ENCODE measurements at places on chromosomes 2 and 18.

- no peak for DNase-seq
Observed at GRCh38 chr2:204931562-204931961, 386.3 kb downstream of the PARD3B start.

GRCh38 chr2:118969734-118970395 is 27.9 kb downstream of the MARCO start:
- no peak for DNase-seq

- no peak for DNase-seq
Observed at GRCh38 chr2:168819050-168819715, 16.7 kb downstream of the NOSTRIN start.

- DNase-seq, result no peak
Observed at GRCh38 chr2:71700041-71700657, 246.8 kb downstream of the DYSF start.

DNA sequence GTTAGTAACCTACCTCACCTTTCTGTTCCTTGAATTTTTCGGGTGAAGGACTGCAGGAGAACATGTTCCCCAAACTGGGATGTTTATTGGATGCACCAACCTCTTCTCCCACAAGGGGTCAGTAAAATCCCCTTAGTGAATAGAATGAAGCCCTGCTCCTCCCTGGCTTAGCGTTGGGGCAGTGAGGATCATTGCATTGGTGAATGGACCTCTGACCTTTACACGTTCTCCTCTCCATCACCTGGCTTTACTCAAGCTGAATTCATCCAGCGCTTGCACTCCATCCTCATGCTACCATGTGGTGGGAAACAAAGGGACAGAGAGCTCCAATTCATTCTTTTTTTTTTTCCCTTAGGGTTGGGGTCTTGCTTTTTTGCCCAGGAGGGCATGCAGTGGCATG is 157.2 kb downstream of the MIB1 start:
- DNase-seq, result no peak

GRCh38 chr2:231207734-231208133 is 9.3 kb downstream of the ARMC9 start:
- DNase-seq, result no peak

DNA sequence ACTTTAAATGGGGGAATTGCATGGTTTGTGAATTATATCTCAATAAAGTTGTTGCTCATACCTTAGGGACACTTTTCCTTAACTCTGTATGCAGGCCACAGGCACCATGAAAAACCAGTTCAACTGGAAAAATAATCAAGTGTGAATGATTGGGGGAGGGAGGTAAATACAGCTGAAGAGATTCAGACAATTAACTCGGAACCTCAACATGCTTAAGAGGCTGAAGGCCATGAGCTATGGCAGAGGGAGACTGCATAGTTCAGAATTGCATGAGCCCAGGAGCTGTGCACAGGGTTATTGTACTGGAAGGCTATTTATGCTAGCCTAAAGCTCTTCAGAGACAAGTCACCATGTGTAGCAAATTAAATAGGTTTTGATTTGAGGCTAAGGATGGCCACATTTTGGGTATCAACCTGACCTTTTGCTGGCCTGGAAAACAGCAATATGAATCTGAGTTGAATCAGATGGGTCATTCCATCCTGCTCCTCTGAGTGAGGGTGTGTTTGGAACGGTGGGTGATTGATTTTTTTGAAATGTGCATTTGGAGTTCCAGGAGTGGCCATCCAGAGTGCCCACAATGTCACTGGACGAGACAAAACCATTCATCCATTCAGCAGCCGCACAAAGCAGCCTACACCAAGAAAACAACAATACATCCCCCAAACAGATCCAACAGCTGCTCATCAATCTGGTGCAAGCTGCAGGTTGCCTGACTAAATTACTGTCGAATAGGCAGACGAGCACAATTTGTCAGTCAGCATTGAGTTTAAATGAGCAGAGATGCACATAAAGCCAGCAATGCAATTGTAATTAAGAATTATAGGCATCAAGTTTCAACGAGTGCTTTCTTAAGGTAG is 42.5 kb downstream of the HRH4 start:
- DNase-seq, result no peak

GRCh38 chr2:169598982-169599381 is 14.8 kb downstream of the PPIG start:
- DNase-seq, result no peak

DNA sequence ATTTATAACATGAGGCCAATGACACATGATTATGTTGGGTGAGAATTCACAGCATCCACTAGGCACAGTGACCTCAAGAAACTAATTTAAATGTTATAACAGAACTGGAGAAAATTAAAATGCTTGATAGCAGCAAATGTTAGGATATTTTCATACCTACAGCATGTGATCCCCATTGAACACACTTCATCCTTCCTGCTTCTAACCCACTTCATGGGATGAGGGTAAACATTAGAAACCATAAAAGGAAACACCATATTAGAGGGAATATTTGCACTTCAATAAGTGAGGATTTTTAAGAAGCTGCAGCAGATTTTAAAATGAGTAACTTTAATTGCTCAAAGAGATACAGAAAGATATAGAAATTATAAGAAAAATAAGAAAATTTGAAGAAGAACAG is 117.1 kb downstream of the FSHR start:
- DNase-seq, result no peak

- no peak for DNase-seq
Observed at GRCh38 chr2:157438863-157439823, 4.7 kb downstream of the CYTIP start.

DNA sequence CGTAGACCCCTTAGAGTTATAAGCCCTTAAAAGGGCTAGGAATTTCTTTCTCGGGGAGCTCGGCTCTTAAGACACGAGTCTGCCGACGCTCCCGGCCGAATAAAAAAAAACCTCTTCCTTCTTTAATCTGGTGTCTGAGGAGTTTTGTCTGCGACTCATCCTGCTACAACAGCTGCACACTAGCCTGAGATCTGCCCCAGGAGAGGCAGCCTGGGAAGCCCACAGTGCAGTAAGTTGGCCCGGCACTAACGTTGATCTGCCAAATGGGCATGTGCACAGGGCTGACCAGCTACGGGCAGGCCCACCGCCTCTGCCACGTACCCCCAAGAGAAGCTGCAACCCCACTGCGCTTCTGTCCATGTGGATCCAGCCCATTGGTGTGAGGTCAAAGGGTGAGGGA is 8.4 kb upstream of the LIMS2 start:
- DNase-seq, result no peak

- no peak for DNase-seq
Observed at GRCh38 chr2:228841877-228842276, 429.2 kb downstream of the PID1 start.

DNA sequence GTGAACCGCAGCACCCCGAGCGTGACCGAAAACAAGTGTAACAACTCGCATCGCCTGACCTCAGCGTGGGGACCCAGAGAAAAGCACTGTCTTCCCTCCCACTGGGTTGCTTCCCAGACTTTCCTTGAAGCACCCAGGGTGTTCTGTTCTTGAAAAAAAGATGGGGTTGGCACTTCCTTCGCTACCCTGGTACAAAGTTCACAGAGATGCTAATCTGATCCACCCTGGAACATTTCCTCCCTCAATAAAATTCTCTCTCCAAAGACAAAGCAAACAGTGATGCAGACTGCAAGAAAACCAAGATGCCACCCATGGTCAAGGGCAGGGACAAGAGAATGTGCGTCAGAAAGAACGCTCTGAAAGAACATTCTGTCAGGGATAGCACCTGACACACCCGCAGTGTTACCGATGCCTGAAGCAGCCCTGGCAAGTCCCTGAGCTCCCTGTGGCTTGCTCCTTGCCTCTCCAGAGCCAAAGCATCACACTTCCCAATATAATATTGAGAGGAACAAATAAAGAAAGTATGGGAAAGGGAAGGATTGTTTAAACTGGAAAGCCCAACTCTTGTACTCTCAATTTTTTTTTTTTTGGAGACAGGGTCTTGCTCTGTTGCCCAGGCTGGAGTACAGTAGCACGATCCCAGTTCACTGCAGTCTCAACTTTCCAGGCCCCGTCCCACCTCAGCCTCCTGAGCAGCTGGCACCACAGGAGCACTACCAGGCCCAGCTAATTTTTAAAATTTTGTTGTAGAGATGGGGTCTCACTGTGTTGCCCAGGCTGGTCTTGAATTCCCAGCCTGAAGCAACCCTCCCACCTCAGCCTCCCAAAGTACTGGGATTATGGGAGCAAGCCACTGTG is 70.7 kb downstream of the TBC1D8 start:
- DNase-seq, result no peak

DNA sequence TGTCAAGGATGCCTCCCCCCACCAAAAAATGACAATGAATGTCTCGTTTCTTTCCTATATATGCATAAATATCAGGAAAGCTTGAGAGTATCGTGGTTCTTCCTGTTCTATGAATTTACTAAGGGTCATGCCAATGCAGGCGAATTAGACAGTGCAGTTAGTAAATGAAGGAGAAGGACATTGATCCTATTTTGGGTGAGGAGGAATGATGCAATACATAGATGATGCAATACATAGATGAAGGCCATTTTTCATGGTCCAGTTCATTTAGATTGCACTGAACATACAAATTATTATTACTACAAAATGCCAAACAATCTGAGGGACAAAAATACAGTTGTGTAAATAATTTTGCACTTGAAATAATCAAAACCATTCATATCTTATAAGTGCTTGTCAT is 1265.0 kb downstream of the LRP1B start:
- no peak for DNase-seq

- DNase-seq, result no peak
Observed at GRCh38 chr2:152505495-152505906, 170.5 kb downstream of the FMNL2 start.

GRCh38 chr2:232772531-232772930 is 3.8 kb downstream of the KCNJ13 start:
- no peak for DNase-seq

All from stimulated activated CD4-positive, alpha-beta T cell treated with anti-CD3 and anti-CD28 coated beads, Interleukin-4, amount 100 ng/mL, for 1 hour (primary cell).